ENCODE measurements at places on chromosomes 6 and 20.

DNA sequence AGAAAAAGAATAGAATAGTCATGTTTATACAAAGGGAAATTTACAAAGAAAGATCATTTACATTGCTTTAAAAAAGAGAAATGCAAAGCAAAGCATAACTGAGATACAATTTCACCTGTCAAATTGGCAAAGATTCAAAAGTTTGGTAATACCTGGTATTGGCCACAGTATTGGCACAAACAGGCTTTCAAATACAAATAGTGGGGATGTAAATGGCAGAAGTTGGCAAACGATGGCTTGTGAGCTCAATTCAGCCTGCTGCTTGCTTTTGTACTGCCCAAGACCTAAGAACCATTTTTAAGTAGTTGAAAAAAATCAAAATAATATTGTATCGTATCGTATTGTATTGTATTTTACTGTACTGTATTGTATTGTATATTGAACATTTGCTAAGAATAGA, 194.5 kb upstream of the JAG1 start:
- no peak for DNase-seq

- DNase-seq, result no peak
Measured at GRCh38 chr20:9482180-9482579, 32.2 kb upstream of the LAMP5 start.

GRCh38 chr6:53043581-53043980, 21.6 kb upstream of the FBXO9 start:
- DNase-seq, result no peak

GRCh38 chr6:165937564-165938358, 229.9 kb downstream of the TBXT start:
- no peak for DNase-seq

DNA sequence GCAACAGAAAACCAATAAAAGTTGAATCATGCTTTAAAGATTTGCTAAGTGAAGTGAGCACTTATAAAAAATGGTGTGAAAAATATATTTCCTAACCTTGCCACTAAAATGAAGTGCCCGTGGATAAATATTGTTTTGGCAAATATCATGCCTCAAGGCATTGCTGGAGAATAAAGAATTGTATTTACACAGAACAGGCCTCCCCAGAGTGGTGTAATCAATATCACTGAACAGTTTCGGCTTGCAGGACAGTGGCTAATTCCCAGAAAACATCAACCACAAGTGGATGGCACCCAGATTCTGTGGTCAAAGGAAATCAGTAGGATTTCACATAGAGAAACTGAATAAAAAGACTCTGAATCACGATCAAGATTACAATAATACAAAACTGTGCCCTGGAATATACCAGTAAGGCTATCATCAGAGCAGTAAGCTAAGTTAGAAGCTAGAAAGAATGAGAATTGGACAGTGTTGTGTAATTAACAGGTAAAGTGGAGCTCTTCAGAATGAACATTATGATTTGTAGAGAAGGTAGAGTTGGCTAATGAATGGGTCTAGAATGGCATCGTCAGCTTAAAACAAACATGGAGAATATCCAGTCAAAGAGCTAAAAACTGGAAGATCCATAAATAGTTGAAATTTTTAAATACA, 1026.9 kb upstream of the ADGRB3 start:
- no peak for DNase-seq
